ENCODE measurements at places on chromosomes 6 and 20. TPM values are rescaled to one million over a fixed set of nuclear protein-coding genes. Genes with fewer than 3 reads are reported as not detected.
A peak's percentile ranks its signal among the peaks of the same experiment; 100 is the strongest.

TAGAP gene
- total RNA-seq, result not detected

WFDC12 gene
- not detected for total RNA-seq

MTFR2 gene
- 6.2 TPM for total RNA-seq

DDO gene
- total RNA-seq, result 0.50 TPM

SLC17A2 gene
- total RNA-seq, result not detected

GSTA3 gene
- not detected for total RNA-seq

KCNG1 gene
- total RNA-seq, result 5.7 TPM

DNA sequence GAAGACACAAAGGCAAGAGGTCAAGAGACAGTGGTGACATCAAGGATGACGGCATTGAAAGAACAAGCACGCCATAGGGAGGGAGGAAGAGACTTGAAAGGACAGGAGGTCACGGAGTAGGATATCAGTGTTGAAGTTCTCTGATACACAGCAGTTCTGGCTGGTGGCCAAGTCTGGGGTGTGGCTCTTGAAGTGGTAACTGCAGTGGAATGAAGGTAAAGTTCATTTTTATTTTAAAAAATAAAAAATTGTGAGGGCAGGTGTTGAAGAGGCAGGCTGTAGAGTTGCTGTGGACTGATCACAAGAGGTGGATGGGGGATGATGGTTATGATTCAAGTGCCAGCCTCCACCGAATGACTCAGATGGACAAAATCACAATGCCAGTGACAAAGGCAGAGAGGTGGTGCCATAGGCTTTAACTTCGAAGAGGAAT is 53.2 kb upstream of the BMP2 start:
- H3K4me1 ChIP-seq, result no peaks in the 10 kb centered on the region
- no peak overlapping the region for H3K4me3 ChIP-seq
- H3K27ac ChIP-seq, result no peak overlapping the region
- H3K36me3 ChIP-seq, result no peaks in the 10 kb centered on the region
- no peak for DNase-seq

DNA sequence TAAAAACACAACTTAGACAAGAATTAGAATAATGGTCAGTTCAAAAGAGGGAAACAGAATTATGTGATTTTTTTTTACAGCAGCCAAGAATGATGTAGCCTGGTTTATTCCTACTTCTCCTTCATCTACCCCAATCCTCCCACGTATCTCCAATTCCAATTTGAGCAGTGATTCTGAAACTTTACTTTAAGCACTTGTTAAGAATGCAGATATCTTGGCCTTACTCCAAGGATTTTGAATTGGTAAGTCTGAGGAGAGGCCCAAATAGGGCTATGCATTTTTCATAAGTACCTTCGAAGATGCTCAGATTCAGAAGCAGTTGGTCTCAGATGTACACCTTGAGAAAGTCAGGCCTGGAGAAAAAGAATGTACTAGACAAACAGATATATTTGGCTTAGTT is 233.4 kb upstream of the FLRT3 start:
- H3K27me3 ChIP-seq, result no peaks in the 10 kb centered on the region
- no peak overlapping the region for H3K27ac ChIP-seq
- H3K4me1 ChIP-seq, result no peaks in the 10 kb centered on the region
- H3K4me3 ChIP-seq, result no peak overlapping the region

- H3K4me3 ChIP-seq, result no peak overlapping the region
- no peak for DNase-seq
- H3K4me1 ChIP-seq, result no peaks in the 10 kb centered on the region
- no peaks in the 10 kb centered on the region for H3K27me3 ChIP-seq
These were observed 235.0 kb downstream of the TTLL2 start for GRCh38 chr6:167559675-167560479.

DNA sequence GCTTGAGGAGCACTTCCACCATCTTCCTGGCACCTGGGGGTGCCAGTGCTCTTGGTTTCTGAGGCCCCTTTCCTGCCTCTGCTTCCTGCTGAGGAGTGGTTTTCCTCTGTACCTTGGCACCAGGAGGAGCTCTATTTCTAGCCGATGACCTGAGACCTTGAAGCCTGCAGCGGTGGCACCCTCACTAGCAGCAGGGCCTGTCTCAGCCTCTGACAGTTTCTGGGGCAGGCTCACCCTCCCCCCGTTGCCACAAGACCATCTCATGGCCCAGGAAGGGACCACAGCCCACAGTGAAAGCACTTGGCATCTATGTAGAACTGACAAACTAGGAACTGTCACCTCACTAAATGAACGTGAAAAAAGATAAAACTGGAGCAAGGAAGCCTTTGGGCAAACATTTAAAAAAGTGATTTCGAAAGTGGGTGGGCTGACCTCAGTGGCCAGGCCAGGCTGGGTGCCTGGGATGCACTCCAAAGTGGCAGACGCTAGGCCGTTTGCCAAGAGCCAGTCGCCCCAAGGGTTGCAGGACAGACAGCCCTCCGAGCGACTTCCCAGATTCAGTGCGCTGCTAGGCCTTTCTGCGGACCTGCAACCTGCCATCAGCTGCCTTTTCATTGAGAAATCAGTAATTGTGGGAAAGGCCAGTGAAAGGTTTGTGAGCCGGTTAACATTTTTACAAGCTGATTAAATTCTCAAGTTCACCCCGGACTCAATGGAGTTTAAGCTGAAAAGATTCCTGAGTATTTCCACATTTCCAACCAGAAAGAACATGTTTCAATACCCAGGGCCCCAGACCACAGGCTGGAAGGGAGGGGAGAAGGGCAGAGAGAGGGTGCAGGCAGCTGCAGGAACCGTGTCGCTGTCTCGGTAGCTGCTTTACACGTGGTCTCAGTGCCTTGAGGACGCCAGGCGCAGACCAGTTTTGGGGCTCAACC is 303.7 kb downstream of the ESR1 start:
- H3K27ac ChIP-seq, result no peak overlapping the region
- H3K36me3 ChIP-seq, result peaks cover 13% of the 10 kb centered on the region
- H3K27me3 ChIP-seq, result no peaks in the 10 kb centered on the region
- peak overlapping the region; percentile 21 for H3K4me3 ChIP-seq

DNA sequence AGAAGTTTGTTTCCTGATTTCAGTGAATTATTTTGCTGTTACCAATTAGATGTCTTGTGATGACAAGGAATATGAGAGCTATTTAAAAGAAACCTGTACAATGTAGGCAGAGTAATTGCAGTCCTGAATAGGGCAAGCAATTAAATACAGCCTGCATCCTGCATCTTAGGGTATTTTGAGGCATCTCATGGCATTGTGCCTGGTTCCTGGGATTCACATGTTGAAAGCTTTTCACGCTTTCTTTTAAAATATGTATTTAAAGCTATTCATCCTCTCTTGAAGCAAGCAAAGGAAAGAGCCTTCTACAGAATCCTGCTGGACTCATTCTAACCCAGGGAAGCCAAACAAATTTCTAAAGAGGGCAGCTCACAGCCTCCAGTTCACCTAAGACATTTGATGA is 4.7 kb upstream of the RRAGD start:
- H3K36me3 ChIP-seq, result no peaks in the 10 kb centered on the region
- no peak overlapping the region for H3K4me3 ChIP-seq
- DNase-seq, result no peak
- no peak overlapping the region for H3K27ac ChIP-seq
- H3K4me1 ChIP-seq, result no peaks in the 10 kb centered on the region

DNA sequence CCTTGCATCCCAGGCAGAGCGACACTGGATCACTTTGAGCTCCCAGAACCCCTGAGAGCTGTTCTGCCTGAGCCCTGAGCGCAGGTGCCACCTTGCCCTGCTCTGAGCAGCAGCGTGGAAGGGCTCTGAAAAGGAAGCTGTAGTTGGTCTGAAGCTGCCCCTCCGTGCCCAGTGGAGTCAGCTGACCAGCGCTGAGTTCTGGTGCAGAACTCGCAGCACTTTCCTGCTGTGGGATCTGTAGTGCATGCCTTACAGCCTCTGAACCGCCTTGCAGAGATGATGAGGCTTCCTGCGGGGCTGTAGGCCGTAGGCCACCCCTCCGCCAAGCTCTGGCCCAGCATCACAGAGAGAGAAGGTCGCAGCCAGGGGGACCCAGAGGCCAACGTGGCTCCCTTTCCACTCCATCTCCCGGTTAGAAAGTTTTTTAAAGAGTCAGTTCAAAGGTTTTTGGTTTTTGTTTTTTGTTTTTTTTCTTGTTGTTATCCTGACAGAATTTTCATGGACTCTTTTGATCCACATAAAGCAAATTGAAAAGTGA is 158.3 kb upstream of the CST7 start:
- no peak overlapping the region for H3K4me3 ChIP-seq
- DNase-seq, result no peak
- peaks cover 14% of the 10 kb centered on the region for H3K4me1 ChIP-seq
- no peaks in the 10 kb centered on the region for H3K36me3 ChIP-seq

- H3K4me3 ChIP-seq, result no peak overlapping the region
- H3K27me3 ChIP-seq, result no peaks in the 10 kb centered on the region
- peaks cover 33% of the 10 kb centered on the region for H3K4me1 ChIP-seq
- no peak overlapping the region for H3K27ac ChIP-seq
- H3K36me3 ChIP-seq, result no peaks in the 10 kb centered on the region
These were observed 21.7 kb downstream of the HECA start for GRCh38 chr6:139156551-139156950.

DNA sequence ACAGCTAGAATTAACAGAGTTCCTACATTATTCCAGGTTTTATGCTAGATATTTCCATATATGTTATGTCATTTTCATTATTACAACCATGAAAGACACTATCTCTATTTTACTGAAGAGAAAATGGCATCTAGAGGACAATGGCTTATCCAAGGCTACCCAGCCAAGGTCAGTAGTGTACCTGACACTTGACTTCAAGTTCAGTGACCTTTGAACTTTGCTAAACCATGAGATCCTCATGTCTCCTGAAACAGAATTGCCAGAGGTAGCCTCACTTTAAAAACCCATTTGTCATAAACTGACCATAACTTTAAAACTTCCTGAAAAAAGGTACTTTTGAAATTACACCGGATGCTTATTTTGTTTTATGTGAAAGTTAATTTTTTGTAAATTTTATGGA is 14.4 kb downstream of the NAPB start:
- H3K27ac ChIP-seq, result no peak overlapping the region
- no peaks in the 10 kb centered on the region for H3K27me3 ChIP-seq
- no peak for DNase-seq
- H3K4me1 ChIP-seq, result peaks cover 46% of the 10 kb centered on the region
- H3K4me3 ChIP-seq, result no peak overlapping the region
- peaks cover 8% of the 10 kb centered on the region for H3K36me3 ChIP-seq

GRCh38 chr6:114649298-114649697 is 306.5 kb upstream of the HS3ST5 start:
- no peaks in the 10 kb centered on the region for H3K36me3 ChIP-seq
- no peaks in the 10 kb centered on the region for H3K27me3 ChIP-seq
- no peaks in the 10 kb centered on the region for H3K4me1 ChIP-seq
- no peak for DNase-seq

- no peak overlapping the region for H3K27ac ChIP-seq
- H3K27me3 ChIP-seq, result no peaks in the 10 kb centered on the region
- no peak overlapping the region for H3K4me3 ChIP-seq
- H3K4me1 ChIP-seq, result peaks cover 4% of the 10 kb centered on the region
- H3K36me3 ChIP-seq, result peaks cover 25% of the 10 kb centered on the region
These were observed 549.4 kb downstream of the UTRN start for GRCh38 chr6:144834426-144835038.

- H3K4me3 ChIP-seq, result no peak overlapping the region
- no peak for DNase-seq
- H3K36me3 ChIP-seq, result peaks cover 55% of the 10 kb centered on the region
- peaks cover 66% of the 10 kb centered on the region for H3K4me1 ChIP-seq
- H3K27ac ChIP-seq, result peak overlapping the region; percentile 27
- no peaks in the 10 kb centered on the region for H3K27me3 ChIP-seq
These were observed 24.7 kb downstream of the TRAF3IP2 start for GRCh38 chr6:111580826-111581505.

- H3K36me3 ChIP-seq, result no peaks in the 10 kb centered on the region
- no peak for DNase-seq
- H3K4me1 ChIP-seq, result peaks cover 22% of the 10 kb centered on the region
- H3K4me3 ChIP-seq, result no peak overlapping the region
These were observed 205.1 kb upstream of the GMDS start for GRCh38 chr6:2450546-2450945.

GRCh38 chr6:34587325-34587724 is 31.2 kb upstream of the SPDEF start:
- H3K27ac ChIP-seq, result no peak overlapping the region
- H3K4me3 ChIP-seq, result no peak overlapping the region
- no peaks in the 10 kb centered on the region for H3K36me3 ChIP-seq
- H3K4me1 ChIP-seq, result peaks cover 12% of the 10 kb centered on the region

GRCh38 chr6:149234051-149234962 is 83.2 kb upstream of the TAB2 start:
- peaks cover 33% of the 10 kb centered on the region for H3K27me3 ChIP-seq
- H3K4me3 ChIP-seq, result peak overlapping the region; percentile 73
- H3K36me3 ChIP-seq, result peaks cover 41% of the 10 kb centered on the region
- peak; percentile 44 for DNase-seq

DNA sequence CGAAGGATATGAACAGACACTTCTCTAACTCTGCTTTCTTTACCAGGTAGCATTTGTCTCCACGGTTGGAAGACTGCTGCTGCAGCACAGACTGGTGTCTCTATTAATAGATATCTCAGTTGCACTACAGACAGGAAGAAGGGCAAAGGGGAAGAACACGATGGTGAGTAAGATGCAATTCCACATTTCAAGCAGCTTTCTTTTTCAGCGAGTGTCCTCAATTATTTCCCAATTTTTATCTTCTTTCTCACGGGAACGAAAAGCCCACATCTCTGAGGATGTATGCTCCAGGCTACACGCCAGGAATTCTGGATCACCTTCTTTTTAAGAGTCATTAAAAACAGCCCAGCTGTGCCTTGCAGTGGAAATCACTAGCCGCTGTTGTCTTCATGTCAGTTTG is 311.6 kb upstream of the ECI2 start:
- peak overlapping the region; percentile 59 for H3K4me3 ChIP-seq
- H3K27me3 ChIP-seq, result no peaks in the 10 kb centered on the region
- peaks cover 12% of the 10 kb centered on the region for H3K36me3 ChIP-seq
- H3K27ac ChIP-seq, result peak overlapping the region; percentile 39

DNA sequence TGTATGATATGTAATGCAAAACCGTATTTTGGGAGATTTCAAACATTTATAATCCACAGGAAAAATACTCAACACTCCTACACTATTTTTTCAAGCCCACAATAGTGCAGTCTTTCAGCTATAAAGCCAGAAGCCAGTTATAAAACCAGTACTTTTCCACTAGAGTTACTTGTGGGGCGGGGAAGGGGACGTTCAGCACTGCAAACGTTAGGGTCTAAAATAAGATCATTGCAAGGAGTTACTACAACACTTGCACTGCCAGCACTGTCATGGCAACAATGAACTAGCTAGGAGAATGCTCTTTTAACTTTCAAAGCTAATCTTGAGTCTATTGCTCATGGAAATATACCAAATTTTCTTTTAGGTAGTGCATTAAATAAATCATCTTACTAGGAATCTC is 14.7 kb downstream of the SESN1 start:
- no peaks in the 10 kb centered on the region for H3K27me3 ChIP-seq
- H3K36me3 ChIP-seq, result no peaks in the 10 kb centered on the region
- no peak for DNase-seq
- H3K4me1 ChIP-seq, result peaks cover 24% of the 10 kb centered on the region
- no peak overlapping the region for H3K27ac ChIP-seq
- no peak overlapping the region for H3K4me3 ChIP-seq

DNA sequence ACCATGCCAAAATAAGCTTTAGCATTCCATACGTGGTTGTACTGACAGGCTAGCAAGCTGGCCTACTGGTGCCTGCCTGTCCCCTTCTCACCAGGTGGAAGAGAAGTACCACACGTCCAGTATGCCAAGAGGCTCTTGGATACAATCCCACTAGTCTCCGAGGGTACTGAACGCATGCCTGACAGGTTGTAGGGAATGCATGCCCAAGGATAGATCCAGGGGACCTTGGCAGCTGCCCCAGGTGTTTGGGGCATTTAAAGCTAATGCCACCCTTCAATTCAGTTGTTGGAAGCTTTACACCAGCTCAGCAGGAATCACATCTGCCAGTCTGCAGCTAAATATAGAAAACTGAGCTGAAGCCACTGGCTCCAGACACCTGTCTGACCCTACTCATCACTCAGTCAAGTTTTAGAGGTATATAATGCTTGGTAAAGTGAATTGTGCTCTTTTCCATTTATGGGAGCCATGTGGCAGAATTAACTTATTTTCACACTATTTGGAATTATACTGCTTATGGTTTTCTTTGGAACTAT is 4.9 kb downstream of the TUBB2B start:
- no peak overlapping the region for H3K27ac ChIP-seq
- no peak for DNase-seq

Data from HFFc6 (cell line).